ENCODE measurements at places on chromosomes 7 and 10.

DNA sequence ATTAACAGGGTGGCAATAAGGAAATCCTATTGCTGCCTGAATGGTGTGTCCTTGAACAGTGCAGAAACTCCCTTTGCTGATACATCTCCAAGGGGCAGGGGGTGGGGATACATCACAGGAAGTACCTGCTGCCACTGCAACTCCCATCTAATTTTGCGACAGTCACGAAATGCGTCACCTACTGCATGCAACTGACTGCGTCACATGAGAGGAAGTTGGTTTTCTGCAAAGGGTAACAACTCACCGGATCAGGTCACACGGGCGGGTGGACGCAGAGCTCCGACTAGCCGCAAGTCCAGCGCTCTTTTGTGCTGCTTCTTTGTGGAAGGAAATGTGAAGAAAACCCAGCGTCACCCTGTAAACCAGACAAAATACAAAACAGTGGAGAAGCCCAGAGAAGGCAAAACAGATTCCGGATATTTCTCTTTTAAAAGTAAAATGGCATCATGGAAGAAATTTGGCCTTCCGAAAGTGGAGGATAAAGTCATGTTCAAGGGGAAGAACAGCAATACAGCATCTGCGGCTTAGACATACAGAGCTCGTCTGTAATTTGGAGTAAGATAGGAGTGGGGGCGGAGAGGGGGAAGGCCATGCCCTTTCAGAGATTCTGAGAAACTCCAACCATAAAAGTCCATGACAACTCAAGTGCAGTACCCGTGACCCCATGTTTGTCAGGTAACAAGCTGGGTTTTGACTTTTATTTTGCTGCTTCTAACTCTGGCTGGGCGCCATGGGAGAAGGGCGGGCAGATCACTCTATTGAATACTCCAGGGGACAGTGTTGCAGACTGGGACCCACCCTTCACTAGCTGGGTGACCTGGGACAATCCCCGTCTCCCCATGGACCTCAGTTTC, 32.3 kb upstream of the PLEKHS1 start:
- no peak overlapping the region for H3K4me3 ChIP-seq
- H3K27me3 ChIP-seq, result no peaks in the 10 kb centered on the region
- H3K27ac ChIP-seq, result no peak overlapping the region
- peaks cover 44% of the 10 kb centered on the region for H3K36me3 ChIP-seq

DNA sequence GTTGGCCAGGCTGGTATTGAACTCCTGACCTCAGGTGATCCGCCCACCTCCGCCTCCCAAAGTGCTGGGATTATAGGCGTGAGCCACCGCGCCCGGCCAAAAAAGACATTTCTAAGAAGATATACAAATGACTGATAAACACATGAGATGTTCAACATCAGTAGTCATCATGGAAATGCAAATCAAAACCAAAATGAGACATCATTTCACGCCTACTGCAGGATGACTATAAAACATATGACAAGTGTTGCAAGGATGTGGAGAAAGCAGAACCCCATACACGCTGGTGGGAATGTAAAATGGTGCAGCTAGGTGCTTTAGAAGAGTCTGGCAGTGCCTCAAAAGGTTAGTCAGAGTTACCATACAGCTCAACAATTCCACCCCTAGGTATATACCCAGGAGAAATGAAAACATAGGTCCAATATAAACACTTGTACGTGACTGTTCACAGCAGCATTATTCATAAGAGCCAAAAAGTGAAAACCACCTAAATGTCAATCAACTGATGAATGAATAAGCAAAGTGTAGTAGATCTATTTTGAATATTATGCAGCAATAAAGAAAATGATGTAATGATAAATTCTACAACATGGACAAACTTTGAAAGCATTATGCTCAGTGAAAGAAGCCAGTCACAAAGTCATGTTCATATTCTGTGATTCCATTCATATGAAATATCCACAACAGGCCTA, 24.5 kb downstream of the TMEM209 start:
- H3K27ac ChIP-seq, result no peak overlapping the region
- DNase-seq, result no peak
- no peak overlapping the region for H3K4me3 ChIP-seq

GRCh38 chr7:23462846-23463245, 7.4 kb downstream of the IGF2BP3 start:
- DNase-seq, result no peak
- H3K4me1 ChIP-seq, result peaks cover 6% of the 10 kb centered on the region
- no peaks in the 10 kb centered on the region for H3K36me3 ChIP-seq

DNA sequence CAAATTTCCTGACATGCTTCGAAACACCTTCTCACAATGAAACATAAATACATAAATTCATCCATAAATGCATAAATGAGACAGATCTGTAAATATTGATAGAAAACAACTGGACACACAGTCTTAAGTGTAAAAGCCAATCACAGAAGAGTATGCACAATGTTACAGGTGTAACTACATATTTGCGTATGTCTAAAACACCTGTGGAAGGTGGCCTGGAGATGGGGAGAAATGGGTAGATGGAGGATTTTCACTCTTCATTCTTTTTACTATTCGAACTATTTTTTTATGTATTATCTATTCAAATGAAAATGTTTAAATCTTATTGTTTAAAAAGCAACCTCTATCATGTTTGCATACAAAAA, 860 bp downstream of the IQUB start:
- no peak for DNase-seq
- H3K27me3 ChIP-seq, result no peaks in the 10 kb centered on the region
- H3K27ac ChIP-seq, result no peak overlapping the region
- peaks cover 11% of the 10 kb centered on the region for H3K4me1 ChIP-seq

DNA sequence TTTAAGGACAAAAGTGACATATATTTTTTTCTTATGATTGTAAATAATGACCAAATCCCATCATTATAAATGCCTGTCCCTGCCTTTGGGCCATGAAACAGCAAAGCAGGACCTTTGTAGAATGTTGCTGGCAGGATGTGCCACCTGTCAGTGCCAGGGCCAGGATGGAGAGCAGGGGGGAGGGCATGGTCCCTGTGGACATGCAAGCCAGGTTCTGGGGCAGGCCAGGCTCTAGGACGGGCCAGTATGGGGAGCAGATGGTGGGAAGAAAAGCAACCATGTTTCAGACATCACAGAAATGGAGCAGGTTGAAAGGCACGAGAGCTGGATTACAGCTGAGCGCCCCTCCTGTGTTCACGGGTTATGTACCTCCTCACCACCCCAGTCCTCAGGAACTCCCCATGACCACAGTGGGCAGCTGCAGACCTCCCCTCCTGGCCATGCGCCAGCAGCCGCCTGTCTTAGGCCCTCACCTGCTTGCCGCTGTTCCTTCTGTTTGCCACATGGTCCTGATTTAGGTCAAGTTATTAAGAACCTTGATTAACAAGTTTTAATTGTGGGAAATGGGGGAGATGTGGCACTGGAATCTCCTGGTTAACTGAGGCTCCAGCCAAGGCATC, 210.4 kb downstream of the PAXIP1 start:
- no peaks in the 10 kb centered on the region for H3K36me3 ChIP-seq
- no peak overlapping the region for H3K4me3 ChIP-seq
- no peak for DNase-seq

DNA sequence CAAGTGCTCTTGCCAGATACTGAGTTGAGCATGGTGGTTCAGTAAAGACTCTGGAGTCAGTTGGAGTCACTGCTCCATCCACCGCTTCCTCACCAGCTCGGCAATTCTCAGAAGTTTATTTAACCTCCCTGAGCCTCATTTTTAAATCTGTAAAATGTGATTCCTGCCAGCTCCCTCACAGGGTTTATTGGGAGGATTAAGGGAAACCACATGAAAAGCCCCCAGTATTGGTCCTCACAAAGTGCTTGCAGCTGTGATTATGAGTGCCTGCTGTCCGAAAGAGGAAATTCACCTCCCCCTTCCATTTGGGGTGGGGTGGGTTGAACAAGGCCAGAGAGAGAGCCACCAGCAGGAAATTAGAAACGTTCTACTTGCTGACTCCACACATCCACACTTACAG, 99.0 kb downstream of the AOAH start:
- no peak overlapping the region for H3K4me3 ChIP-seq
- H3K27ac ChIP-seq, result no peak overlapping the region
- H3K27me3 ChIP-seq, result no peaks in the 10 kb centered on the region
- H3K36me3 ChIP-seq, result no peaks in the 10 kb centered on the region

- peaks cover 34% of the 10 kb centered on the region for H3K4me1 ChIP-seq
- no peaks in the 10 kb centered on the region for H3K36me3 ChIP-seq
- H3K27me3 ChIP-seq, result no peaks in the 10 kb centered on the region
- peak overlapping the region; percentile 69 for H3K27ac ChIP-seq
- no peak overlapping the region for H3K4me3 ChIP-seq
Measured at GRCh38 chr10:21364196-21365114, 161.0 kb downstream of the SKIDA1 start.

DNA sequence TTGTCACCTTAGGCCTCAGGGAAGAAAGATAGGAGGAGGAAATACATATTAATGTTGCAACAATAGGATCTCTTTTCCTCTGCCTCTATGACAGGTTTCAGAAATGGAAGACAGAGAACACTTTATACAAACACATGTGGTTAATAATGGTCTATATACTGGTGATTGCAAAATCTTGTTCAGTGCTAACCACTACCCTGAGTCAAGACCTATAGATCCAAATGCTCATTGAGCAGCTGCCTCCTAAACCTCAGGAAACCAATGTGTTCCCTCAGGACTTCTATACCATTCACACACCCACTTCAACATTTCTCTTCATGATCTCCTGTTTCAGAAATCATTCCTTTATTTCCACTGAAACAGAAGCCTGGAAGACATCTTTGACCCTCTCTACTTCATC, 32.5 kb upstream of the VWDE start:
- H3K27me3 ChIP-seq, result no peaks in the 10 kb centered on the region
- H3K4me3 ChIP-seq, result no peak overlapping the region
- no peak overlapping the region for H3K27ac ChIP-seq
- no peaks in the 10 kb centered on the region for H3K4me1 ChIP-seq

DNA sequence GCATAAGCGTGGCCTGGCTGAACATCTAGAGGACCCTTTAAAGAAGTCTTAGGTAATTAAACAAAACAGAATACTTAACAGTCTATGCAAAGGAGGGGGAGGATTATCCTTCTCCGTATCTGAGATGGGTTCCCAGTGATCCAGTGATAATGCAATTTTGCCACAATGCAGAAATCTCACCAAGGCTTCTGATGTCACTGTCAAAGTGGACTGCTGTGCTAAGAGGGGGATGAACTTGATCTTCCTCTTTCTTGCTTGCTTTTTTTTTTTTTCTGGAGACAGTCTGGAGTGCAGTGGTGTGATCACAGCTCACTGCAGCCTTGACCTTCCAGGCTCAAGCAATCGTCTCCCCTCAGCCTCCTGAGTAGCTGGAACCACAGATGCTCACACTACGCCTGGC, 30.8 kb downstream of the GATA3 start:
- H3K36me3 ChIP-seq, result peaks cover 3% of the 10 kb centered on the region
- no peak for DNase-seq
- peaks cover 11% of the 10 kb centered on the region for H3K27me3 ChIP-seq
- H3K4me3 ChIP-seq, result no peak overlapping the region
- H3K4me1 ChIP-seq, result no peaks in the 10 kb centered on the region
- H3K27ac ChIP-seq, result no peak overlapping the region

GRCh38 chr10:71769279-71769823, 4.0 kb downstream of the VSIR start:
- no peaks in the 10 kb centered on the region for H3K36me3 ChIP-seq
- H3K27ac ChIP-seq, result peak overlapping the region; percentile 86
- H3K4me3 ChIP-seq, result peak overlapping the region; percentile 73
- peaks cover 93% of the 10 kb centered on the region for H3K4me1 ChIP-seq

DNA sequence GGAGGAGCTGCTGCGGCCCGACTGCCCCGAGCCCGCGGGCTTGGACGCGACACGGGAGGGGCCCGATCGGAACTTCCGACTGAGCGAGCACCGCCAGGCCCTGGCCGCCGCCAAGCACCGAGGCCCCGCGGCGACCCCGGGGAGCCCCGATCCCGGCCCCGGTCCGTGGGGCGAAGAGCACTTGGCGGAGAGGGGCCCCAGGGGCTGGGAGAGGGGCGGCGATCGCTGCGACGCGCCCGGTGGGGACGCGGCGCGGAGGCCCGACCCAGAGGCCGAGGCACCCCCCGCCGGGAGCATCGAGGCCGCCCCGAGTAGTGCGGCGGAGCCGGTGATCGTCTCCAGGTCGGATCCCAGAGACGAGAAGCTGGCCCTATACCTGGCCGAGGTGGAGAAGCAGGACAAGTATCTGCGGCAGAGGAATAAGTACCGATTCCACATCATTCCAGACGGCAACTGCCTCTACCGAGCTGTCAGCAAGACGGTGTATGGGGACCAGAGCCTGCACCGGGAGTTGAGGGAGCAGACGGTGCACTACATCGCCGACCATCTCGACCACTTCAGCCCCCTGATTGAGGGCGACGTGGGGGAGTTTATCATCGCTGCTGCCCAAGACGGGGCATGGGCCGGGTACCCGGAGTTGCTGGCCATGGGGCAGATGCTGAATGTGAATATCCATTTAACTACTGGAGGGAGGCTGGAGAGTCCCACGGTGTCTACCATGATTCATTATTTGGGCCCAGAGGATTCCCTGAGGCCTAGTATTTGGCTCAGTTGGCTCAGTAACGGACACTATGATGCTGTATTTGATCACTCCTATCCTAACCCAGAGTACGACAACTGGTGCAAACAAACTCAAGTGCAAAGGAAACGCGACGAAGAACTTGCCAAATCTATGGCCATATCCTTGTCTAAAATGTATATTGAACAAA, 1.4 kb downstream of the OTUD1 start:
- peaks cover 53% of the 10 kb centered on the region for H3K4me1 ChIP-seq
- H3K27me3 ChIP-seq, result no peaks in the 10 kb centered on the region
- peak overlapping the region; percentile 97 for H3K4me3 ChIP-seq
- peak overlapping the region; percentile 99 for H3K27ac ChIP-seq
- H3K36me3 ChIP-seq, result no peaks in the 10 kb centered on the region

DNA sequence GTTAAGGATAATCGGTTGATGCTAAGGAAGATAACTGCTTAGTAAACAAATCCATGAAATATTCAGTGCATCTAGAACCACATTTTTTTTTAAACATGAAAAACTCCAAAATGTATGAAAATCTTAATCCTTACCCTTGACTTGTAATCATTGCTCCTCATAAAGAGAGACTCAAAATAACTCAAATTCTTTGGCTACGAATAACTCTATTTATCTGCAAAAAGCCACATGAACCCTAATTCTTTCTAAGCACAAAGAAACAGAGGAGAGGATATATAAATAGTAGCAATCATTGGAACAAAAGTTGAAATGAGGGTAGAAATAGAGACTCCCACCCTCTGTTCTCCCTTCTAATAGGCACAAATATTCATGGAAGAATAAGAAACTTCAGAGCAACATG, 40.2 kb downstream of the ANK3 start:
- no peaks in the 10 kb centered on the region for H3K36me3 ChIP-seq
- H3K4me1 ChIP-seq, result no peaks in the 10 kb centered on the region
- no peak overlapping the region for H3K27ac ChIP-seq
- no peaks in the 10 kb centered on the region for H3K27me3 ChIP-seq

DNA sequence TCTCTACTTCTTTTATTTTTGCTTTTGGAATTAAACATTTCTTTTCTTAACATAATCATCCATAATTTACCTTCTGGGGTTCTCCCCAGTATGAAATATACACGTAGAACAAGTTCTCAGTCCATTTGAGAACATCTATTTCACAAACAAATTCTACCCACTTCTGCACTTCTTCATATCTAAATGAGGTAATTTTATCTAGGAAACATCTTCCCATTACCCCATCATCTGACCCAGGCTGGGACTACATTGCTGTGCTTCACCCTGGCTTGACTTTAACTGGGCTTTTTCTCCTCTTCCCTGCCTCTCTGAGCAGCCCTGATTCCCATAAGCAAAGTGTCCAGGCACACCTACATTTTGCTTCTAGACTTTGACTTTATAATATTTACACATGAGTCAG, 43.3 kb upstream of the AMPH start:
- no peaks in the 10 kb centered on the region for H3K36me3 ChIP-seq
- H3K4me1 ChIP-seq, result no peaks in the 10 kb centered on the region
- no peaks in the 10 kb centered on the region for H3K27me3 ChIP-seq
- H3K27ac ChIP-seq, result no peak overlapping the region
- DNase-seq, result no peak

Measured in suprapubic skin (tissue), 4 donors.